ENCODE measurements at places on chromosomes 12 and 14. TPM values are rescaled to one million over a fixed set of nuclear protein-coding genes. Genes with fewer than 3 reads are reported as not detected.
A peak's percentile ranks its signal among the peaks of the same experiment; 100 is the strongest.

DNA sequence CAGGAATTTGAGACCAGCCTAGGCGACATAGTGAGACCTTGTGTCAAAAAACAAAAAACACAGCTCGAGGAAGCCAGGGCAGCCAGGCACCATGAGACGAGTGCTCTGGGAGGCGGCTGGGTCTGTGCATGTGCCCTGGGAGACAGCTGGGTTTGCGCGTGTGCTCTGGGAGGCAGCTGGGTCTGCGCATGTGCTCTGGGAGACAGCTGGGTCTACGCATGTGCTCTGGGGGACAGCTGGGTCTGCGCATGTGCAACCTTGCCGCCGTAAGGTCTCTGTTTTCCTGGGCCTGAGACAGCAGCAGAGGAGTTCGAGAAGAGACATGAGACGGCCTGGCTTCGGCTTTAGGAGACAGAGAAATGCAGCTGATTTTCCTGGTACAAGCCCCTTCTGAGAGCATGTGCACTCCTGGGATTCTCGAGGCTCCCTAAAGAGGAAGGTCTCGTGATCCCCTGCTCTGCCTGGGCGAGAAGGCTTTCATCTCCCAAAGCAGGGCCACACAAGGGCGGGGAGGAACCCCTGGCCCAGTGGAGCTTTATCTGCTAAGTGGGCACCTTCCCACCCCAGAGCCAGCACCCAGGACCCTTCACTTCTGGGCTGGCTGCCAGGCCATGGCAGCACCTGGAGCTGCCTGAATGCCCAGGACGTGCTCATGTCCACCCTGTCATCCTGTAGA is 3.5 kb upstream of the BDKRB1 start:
- no peak overlapping the region for H3K4me3 ChIP-seq
- H3K27ac ChIP-seq: peak overlapping the region; percentile 92
- H3K27me3 ChIP-seq: no peaks in the 10 kb centered on the region
- H3K4me1 ChIP-seq: peaks cover 93% of the 10 kb centered on the region
- no peak for DNase-seq

RASSF9 gene
- total RNA-seq: not detected

GRCh38 chr14:104436047-104436591 is 143.4 kb upstream of the C14orf180 start:
- no peak overlapping the region for H3K27ac ChIP-seq
- no peak overlapping the region for H3K4me3 ChIP-seq
- no peak for DNase-seq
- no peaks in the 10 kb centered on the region for H3K27me3 ChIP-seq

GNB3 gene
- total RNA-seq: not detected

DNA sequence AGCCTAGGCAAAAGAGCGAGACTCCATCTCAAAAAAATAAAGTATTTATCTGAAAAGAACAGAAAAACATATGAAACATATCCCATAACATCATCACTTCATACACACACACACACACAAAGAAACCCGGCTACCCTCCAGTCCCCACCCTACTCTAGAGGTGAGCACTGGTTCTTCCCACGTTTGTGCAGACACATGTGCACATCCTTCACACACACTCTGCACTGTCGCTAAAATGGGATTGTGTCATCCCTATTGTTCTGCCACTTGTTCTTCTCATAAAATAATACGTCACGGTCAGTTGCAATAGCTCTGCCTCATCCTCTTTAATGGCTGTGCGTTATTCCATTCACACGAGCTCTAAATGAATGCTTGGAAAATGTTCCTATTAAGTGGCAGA is 85.9 kb upstream of the ANO2 start:
- no peak overlapping the region for H3K4me3 ChIP-seq
- no peaks in the 10 kb centered on the region for H3K4me1 ChIP-seq
- no peak for DNase-seq

DNA sequence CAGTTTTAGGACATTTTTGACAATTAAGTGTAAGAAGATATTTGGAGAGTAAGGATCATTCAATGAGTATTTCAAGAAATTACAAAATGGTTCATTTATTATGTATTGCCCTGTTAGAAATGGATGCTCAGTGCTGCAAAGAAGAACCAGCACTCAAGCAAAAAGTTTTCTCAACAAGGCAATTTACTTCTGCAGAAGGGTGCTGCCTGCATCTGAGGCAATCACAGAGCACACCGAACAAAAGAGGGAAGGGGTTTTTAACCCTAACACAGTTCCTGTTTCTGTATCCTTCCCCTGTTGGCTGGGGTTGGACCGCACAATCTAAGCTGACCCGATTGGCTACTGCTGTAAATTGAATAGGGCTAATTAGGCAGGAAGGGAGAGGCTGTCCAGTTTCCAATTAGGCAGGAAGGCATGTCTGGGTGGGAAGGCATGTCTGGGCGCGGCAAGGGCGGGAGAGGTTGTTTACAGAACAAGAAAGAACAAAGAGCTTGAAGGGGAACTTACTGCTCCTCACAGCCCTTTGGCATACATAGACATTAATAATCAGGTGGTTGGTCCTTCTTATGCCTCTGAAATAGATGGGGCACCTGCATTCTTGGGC is 41.4 kb downstream of the SPTSSA start:
- H3K36me3 ChIP-seq: no peaks in the 10 kb centered on the region
- H3K27ac ChIP-seq: no peak overlapping the region
- DNase-seq: no peak

DNA sequence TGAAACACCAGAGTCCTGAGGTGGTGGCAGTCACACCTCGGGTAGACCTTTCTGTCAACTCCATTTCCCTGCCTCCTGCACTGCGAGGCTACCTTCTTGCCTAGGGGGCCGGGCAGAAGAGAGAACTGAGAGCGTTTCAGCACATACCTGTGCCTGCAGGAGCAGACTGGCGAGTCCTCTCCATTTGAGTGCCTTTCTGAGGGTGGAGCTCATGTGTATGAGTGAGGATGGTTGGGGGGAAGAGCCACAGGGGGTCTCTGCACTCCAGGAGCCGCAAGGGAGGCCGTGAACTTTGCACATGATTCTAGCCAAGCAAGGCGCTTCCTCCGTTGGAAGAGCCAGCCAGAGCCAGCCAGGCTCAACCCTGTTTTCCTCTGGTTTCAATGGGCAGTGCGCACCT is 31.0 kb upstream of the CCND2 start:
- no peak overlapping the region for H3K4me3 ChIP-seq
- no peaks in the 10 kb centered on the region for H3K36me3 ChIP-seq
- no peak for DNase-seq
- H3K4me1 ChIP-seq: no peaks in the 10 kb centered on the region

DNA sequence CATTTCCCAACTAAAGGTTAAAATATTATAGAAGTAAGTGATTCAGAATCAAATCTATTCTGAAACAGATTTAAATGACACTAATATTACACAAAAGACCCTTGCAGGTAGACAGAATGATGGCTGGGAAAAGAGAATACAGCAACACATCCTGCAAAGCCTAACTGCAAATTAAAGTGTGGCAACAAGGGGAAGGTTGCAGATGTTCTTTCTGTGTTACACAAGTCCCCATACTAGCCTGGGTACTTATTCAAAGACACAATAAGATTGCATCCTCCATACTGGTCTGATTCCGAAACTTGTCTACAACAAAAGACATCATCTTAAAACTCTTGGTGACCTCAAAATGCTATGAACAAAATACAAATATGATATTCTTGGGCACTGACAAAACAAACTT is 50.5 kb downstream of the R3HDM2 start:
- DNase-seq: peak; percentile 70
- H3K27ac ChIP-seq: no peak overlapping the region
- peaks cover 44% of the 10 kb centered on the region for H3K36me3 ChIP-seq
- no peaks in the 10 kb centered on the region for H3K27me3 ChIP-seq
- peaks cover 5% of the 10 kb centered on the region for H3K4me1 ChIP-seq

DNA sequence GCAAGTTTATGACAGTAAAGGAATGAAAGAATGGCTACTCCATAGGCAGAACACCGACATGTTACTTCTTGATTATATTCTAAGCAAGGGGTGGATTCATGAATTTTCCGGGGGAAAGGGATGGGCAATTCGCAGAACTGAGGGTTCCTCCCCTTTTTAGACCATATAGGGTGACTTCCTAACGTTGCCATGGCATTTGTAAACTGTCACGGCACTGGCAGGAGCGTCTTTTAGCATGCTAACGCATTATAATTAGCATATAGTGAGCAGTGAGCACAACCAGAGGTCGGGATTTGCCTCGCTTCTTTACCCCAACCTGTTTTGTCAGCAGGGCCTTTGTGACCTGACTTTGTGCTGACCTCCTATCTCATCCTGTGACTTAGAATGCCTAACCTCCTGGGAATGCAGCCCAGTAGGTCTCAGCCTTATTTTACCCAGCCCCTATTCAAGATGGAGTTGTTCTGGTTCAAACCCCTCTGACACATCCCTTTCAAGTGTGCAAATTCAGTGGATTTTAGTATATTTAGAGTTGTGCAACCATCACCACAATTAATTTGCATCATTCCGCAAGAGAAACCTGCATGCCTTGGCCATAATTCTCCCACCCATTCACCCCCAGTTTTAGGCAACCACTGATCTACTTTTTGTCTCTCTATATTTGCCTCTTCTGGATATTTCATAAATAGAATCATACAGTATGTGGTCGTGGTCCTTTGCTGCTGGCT is 27.4 kb downstream of the PALS1 start:
- H3K4me3 ChIP-seq: no peak overlapping the region
- no peak for DNase-seq
- peaks cover 13% of the 10 kb centered on the region for H3K4me1 ChIP-seq
- H3K36me3 ChIP-seq: peaks cover 17% of the 10 kb centered on the region
- no peaks in the 10 kb centered on the region for H3K27me3 ChIP-seq

- H3K4me3 ChIP-seq: no peak overlapping the region
- H3K27ac ChIP-seq: no peak overlapping the region
- DNase-seq: no peak
- H3K4me1 ChIP-seq: peaks cover 8% of the 10 kb centered on the region
Observed at GRCh38 chr12:76762601-76762980, 1.3 kb upstream of the ZDHHC17 start.

DNA sequence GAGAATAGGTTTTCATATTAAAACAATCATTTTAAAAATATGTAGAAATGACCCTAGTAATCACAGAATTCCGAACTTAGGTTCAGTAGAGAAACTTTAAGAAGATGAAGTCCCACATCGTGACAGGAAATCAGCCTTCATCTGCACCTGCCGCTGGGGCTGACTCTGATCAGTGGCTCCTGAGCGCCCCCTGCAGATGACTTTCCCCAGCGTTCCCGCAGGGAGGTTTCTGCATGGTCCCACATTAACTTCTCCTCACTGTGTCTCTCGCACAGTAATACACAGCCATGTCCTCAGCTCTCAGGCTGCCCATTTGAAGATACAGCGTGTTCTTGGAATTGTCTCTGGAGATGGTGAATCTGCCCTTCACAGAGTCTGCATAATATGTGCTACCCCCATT is 1131.1 kb downstream of the TMEM121 start:
- no peaks in the 10 kb centered on the region for H3K4me1 ChIP-seq
- no peak overlapping the region for H3K27ac ChIP-seq
- no peaks in the 10 kb centered on the region for H3K36me3 ChIP-seq
- H3K4me3 ChIP-seq: no peak overlapping the region
- no peak for DNase-seq
- H3K27me3 ChIP-seq: no peaks in the 10 kb centered on the region

DNA sequence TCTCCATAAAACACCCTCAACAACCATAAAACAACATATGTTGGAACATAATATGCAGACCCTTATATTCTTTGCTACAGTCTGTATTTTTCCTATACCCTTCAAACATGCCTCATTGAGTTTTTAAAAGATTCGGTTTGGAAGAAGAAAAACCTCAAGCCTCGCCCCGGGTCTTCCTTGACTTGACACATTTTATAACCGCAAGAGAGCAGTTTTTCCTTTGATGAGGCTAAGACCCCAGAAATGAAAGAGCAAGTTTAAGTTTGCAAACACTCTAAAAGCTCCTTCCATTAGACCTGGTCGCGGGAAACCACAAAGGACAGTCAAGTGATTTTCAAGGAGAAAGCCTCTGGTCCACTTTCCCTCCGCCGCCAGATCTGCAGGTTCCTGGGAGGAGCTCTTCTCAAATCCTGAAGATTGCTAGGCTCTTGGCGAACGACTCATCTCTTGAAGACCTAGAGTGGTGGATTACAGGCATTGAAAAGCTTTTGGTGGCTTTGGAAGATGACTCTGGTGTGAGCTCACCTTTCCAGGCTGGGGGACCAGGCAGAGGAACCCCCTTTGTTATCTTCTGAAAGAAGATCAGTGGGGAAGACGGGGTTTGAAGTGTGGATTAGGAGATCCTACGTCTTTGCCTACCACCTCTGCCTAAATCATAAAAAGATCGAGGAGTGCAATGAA is at the start of gene ASCL4:
Gene ASCL4, plus strand, starts transcription at position 356 of the 681 bp plus-strand sequence. CDS start 515 bp downstream, outside the sequence.
- H3K4me3 ChIP-seq: no peak within 1 kb of the TSS
- no peaks in the 10 kb centered on the region for H3K36me3 ChIP-seq
- H3K4me1 ChIP-seq: no peaks in the 10 kb centered on the region
- peaks cover 53% of the 10 kb centered on the region for H3K27me3 ChIP-seq
- DNase-seq: no peak

DAO gene
- not detected for total RNA-seq

BTBD6 gene
- 80.3 TPM for total RNA-seq

DNA sequence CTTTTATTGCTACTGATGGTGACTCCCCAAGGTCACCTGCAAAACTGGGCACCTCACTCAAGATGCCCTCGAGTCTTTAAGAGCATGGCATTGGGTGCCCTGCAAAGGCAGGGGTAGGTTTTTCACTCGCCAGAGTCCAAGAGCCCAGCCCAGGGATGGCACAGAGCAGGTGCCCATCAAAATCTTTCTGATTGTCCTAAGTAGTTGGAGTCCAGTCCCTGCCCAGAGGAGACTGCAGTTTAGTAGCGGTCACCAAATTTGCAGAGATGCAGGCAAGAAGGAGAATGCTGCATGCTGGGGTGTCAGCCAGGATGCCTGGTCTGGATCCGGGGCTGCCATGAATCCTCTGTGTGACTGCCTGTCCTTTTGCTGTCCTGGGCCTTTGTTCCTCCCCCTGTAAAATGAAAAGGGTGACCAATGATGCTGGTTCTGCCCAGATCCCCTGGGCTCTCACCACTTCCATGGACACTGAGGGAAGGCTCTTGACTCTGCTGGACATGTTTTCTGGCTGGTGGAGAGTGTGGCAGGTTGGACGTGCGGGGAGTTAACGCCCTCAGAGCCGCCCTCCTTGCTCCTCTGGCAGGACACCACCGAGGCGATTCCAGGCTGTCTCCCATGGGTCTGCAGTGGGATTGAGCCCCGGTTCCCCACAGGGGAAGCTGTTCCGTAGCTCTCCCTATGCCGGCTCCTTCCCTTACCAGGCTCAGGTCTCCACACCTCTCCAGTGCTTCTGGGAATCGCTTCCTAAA is 41.3 kb downstream of the DLK1 start:
- H3K4me1 ChIP-seq: no peaks in the 10 kb centered on the region
- H3K36me3 ChIP-seq: no peaks in the 10 kb centered on the region
- H3K27me3 ChIP-seq: no peaks in the 10 kb centered on the region

DNA sequence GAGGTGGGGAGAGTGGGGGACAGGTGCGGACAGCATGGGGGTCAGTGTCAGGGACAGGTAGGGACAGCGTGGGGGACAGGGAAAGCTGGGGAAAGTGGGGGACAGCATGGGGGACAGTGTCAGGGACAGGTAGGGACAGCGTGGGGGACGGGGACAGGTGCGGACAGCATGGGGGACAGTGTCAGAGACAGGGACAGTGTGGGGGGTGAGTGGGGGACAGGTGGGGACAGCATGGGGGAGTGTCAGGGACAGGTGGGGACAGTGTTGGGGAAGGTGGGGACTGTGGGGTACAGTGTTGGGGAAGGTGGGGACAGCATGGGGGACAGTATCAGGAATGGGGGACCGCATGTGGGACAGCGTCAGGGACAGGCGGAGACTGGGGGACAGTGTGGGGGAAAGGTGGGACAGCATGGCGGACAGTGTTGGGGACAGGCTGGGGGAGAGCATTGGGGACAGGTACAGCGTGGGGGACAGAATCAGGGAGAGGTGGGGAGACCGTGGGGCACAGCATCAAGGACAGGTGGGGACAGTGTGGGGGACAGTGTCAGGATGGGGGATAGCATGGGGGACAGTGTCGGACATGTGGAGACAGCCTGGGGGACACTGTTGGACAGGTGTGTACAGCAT is 96.1 kb downstream of the TMEM121 start:
- no peaks in the 10 kb centered on the region for H3K4me1 ChIP-seq
- H3K27me3 ChIP-seq: no peaks in the 10 kb centered on the region
